ENCODE measurements at places on chromosomes 11 and 22.

DNA sequence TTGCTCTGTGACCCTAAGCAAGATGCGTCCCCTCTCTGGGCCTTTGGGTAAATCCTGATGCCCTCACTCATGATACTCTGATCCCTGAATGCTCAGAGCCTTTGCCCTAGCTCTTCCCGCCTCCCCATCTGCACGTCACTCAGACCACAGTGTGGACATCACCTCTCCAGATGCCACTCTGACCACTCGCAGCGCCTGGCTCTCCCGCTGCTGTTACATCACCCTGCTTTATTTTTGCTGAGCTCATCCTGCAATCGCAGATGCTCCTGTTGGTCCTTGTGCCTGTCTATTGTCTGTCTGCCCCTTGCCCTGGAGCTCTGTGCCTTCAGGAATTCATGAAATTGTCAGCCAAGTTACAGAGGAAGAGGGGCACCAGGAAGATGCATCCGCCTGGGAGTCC is 5.5 kb downstream of the OSM start:
- no peaks in the 10 kb centered on the region for H3K36me3 ChIP-seq
- no peak overlapping the region for H3K4me3 ChIP-seq
- H3K27ac ChIP-seq = no peak overlapping the region

DNA sequence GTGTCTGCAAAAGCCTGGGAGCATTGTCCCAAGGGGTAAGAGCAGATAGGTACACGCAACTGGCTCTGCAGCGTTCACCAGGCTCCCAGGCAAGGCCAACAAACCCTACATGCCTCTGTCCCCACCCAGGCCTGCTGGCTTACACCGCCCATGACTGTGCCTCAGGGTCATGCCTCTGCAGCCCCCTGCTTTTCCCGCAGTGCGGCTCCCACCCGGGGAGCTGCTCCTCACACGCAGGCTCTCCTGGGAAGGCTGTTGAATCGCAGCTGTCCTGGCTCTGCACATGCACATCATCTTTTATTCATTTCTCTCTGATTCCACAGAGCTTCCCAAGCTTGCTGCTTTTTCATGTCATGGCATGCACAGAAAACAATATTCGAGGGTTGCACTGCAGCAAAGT is 29.2 kb upstream of the B3GAT1 start:
- no peaks in the 10 kb centered on the region for H3K36me3 ChIP-seq
- H3K27ac ChIP-seq = no peak overlapping the region
- DNase-seq = no peak
- H3K4me3 ChIP-seq = no peak overlapping the region
- H3K4me1 ChIP-seq = no peaks in the 10 kb centered on the region

DNA sequence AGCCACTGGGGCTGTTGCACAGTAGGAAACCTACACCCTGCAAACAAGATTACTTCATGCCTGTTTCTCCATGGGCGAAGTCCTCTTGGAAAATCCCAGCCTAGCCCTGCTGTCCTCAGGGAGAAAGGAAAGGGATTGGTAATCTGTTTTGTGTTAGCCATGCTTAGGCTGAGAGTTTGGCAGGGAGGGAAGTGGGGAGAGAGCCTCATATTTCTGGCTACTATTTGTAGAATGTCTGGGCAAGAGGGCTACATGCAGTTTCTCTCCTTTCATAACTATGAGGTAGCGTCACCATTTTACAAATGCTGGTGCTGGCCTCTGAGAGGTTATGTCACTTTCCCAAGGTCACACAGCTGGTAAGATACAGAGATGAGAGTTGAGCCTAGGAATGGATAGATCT is 737 bp upstream of the MFRP start:
- peaks cover 27% of the 10 kb centered on the region for H3K27me3 ChIP-seq
- H3K4me3 ChIP-seq = no peak overlapping the region
- no peak overlapping the region for H3K27ac ChIP-seq

- no peak overlapping the region for H3K27ac ChIP-seq
- peaks cover 17% of the 10 kb centered on the region for H3K27me3 ChIP-seq
- H3K4me1 ChIP-seq = no peaks in the 10 kb centered on the region
- no peaks in the 10 kb centered on the region for H3K36me3 ChIP-seq
- no peak for DNase-seq
Measured at GRCh38 chr22:32693102-32693501, 108.4 kb upstream of the TIMP3 start.

DNA sequence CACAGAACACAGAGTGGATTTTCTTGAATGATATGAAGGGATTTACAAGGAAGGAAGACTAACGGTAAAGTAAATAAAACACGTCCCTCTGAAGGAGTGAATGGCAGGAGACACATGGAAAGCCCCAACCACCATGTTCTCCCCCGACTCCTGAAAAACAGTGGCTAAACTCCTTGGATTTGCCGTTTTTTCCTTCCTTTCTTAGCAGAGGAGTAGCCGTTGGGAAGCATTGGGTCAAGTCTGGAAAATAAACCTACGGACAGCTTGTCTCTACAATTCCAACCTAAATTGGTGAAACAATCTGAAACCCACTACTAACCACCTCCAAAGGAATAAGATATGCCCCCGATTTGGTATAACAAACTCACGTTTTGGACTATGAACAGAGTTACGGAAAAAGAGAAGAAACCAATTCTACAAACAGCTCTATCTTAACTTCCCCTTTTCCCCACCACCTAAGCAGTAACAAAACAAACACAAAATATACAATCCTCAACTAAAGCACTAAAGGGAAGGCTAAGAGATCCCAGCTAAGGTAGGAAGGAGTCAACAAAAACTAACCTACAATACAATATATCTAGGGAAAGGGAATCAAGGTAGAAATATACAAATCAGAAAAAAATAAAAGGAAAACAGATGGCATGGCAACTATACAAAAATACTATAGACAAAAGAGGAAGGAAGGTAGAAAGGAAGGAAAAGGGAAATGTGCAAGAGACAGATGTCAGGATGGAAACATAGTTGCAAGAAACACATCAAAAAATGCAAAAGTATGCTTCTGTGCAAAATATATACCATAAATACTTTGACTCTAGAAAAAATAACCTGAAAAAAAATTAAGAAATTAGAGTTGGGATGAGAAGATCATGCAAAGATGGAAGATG is 43.8 kb upstream of the LYVE1 start:
- no peak overlapping the region for H3K4me3 ChIP-seq
- no peaks in the 10 kb centered on the region for H3K36me3 ChIP-seq
- no peaks in the 10 kb centered on the region for H3K4me1 ChIP-seq
- peaks cover 9% of the 10 kb centered on the region for H3K27me3 ChIP-seq

DNA sequence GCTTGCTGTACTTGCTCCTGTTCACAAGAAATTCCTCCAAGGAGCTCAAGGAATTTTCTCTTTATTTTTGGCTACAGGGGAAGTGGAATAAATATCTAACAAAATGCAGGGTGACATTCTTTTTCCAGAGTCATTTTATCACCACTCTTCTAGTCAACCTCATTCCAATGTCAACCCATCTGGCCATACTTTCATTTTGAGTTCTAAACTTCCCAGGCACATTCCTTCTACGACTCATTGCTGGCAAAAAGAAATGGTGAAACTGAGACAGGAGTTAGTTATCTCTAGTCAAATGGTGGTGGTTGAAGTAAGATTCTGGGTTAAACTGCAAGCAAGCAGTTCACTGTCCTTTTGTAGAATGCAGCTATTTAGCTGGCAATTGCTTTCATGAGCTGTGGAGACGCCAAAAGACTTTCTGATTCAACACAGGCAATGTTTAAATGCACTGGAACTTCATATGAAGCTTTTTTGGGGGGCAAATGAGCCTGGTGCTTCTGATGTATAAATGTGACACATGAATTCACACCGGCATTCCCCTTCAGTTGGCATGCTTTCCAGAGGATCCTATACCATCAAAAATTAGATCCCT is 304.6 kb downstream of the CADM1 start:
- H3K27ac ChIP-seq = no peak overlapping the region
- peaks cover 2% of the 10 kb centered on the region for H3K27me3 ChIP-seq
- H3K4me1 ChIP-seq = no peaks in the 10 kb centered on the region
- no peak overlapping the region for H3K4me3 ChIP-seq

GRCh38 chr11:45100339-45100738 is 46.1 kb upstream of the PRDM11 start:
- H3K27me3 ChIP-seq = no peaks in the 10 kb centered on the region
- DNase-seq = no peak
- H3K27ac ChIP-seq = no peak overlapping the region
- H3K36me3 ChIP-seq = no peaks in the 10 kb centered on the region
- no peak overlapping the region for H3K4me3 ChIP-seq
- peaks cover 30% of the 10 kb centered on the region for H3K4me1 ChIP-seq

GRCh38 chr11:130370845-130371590 is 56.3 kb upstream of the ZBTB44 start:
- H3K27ac ChIP-seq = no peak overlapping the region
- no peaks in the 10 kb centered on the region for H3K36me3 ChIP-seq
- H3K4me3 ChIP-seq = no peak overlapping the region
- no peaks in the 10 kb centered on the region for H3K4me1 ChIP-seq
- no peak for DNase-seq
- peaks cover 6% of the 10 kb centered on the region for H3K27me3 ChIP-seq

- no peaks in the 10 kb centered on the region for H3K27me3 ChIP-seq
- peaks cover 11% of the 10 kb centered on the region for H3K4me1 ChIP-seq
- DNase-seq = peak; percentile 89
Measured at GRCh38 chr22:44697423-44698141, 4.4 kb upstream of the PRR5 start.

DNA sequence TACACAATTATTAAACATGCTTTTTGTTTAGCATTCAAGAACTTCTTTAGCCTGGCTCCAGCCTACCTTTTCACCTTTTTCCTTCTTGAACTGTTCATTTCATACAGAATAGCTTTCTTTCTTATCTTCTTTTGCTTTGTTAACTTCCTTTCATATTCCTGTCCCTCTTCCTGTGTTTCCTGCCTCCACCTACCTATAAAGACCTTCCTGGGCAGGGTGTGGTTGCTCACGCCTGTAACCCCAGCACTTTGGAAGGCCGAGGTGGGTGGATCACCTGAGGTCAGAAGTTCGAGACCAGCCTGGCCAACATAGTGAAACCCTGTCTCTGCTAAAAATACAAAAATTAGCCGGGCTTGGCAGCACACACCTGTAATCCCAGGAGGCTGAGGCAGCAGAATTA is 22.9 kb downstream of the CAPRIN1 start:
- H3K36me3 ChIP-seq = peaks cover 12% of the 10 kb centered on the region
- H3K27ac ChIP-seq = peak overlapping the region; percentile 76
- H3K4me1 ChIP-seq = peaks cover 47% of the 10 kb centered on the region
- H3K27me3 ChIP-seq = no peaks in the 10 kb centered on the region

- H3K27ac ChIP-seq = no peak overlapping the region
- peaks cover 7% of the 10 kb centered on the region for H3K4me1 ChIP-seq
- H3K36me3 ChIP-seq = no peaks in the 10 kb centered on the region
- no peak for DNase-seq
- no peak overlapping the region for H3K4me3 ChIP-seq
Measured at GRCh38 chr11:75576499-75576918, 14.5 kb downstream of the SERPINH1 start.

GRCh38 chr22:24789516-24789915 is 15.0 kb upstream of the PIWIL3 start:
- no peaks in the 10 kb centered on the region for H3K36me3 ChIP-seq
- DNase-seq = no peak
- H3K27me3 ChIP-seq = peaks cover 5% of the 10 kb centered on the region
- no peak overlapping the region for H3K27ac ChIP-seq
- no peak overlapping the region for H3K4me3 ChIP-seq

- peaks cover 40% of the 10 kb centered on the region for H3K36me3 ChIP-seq
- no peak for DNase-seq
- H3K27ac ChIP-seq = no peak overlapping the region
- peaks cover 45% of the 10 kb centered on the region for H3K4me1 ChIP-seq
- H3K27me3 ChIP-seq = no peaks in the 10 kb centered on the region
Measured at GRCh38 chr11:13328286-13328685, 50.7 kb downstream of the BMAL1 start.

GRCh38 chr11:17132654-17133053 is 55.2 kb upstream of the RPS13 start:
- H3K27me3 ChIP-seq = no peaks in the 10 kb centered on the region
- H3K4me1 ChIP-seq = no peaks in the 10 kb centered on the region
- no peak overlapping the region for H3K27ac ChIP-seq
- H3K4me3 ChIP-seq = no peak overlapping the region

DNA sequence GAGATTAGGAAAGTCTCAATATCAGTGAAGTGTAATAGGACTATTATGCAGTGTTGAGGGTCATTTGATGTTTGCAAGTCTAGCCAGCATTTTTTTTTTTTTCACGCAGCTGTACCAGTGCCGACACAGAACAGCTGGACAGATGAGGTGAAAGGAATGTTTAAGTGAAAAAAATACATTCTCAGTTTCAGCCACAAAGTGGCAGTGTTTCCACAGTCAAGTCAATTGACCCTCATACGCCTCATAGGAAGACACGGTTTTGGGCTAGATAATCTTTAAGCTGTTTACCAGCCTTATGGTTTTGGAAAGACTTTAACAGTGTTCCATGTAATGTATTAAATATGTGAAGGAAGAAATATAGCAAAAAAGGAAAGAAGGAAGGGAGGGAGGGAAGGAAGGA is 349.9 kb upstream of the ANO3 start:
- no peaks in the 10 kb centered on the region for H3K27me3 ChIP-seq
- no peak overlapping the region for H3K27ac ChIP-seq
- H3K4me1 ChIP-seq = no peaks in the 10 kb centered on the region

DNA sequence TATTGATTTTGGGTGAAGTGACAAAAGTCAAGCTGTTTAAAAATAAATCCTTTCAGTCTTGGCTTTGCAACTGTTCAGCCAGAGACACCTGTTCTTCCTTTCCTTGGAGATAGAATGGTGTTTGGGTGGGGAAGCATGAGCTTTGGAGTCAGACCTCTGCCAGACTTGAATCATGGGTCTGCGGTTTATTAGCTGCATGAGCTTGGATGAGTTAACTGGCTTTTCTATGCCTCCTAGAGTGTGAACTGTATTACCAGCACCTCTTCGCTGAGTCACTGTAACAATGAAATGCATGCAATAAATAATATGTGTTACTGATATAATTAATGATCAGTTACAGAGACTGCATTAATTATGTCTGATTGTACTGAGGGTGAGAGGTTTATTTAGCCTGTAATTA is 13.5 kb upstream of the MYEOV start:
- H3K36me3 ChIP-seq = no peaks in the 10 kb centered on the region
- no peak overlapping the region for H3K27ac ChIP-seq
- H3K4me1 ChIP-seq = no peaks in the 10 kb centered on the region
- DNase-seq = no peak
- no peak overlapping the region for H3K4me3 ChIP-seq

- H3K36me3 ChIP-seq = peaks cover 11% of the 10 kb centered on the region
- peak overlapping the region; percentile 95 for H3K4me3 ChIP-seq
- peaks cover 21% of the 10 kb centered on the region for H3K4me1 ChIP-seq
Measured at GRCh38 chr11:96388891-96389719, 607 bp downstream of the CCDC82 start.
